ENCODE measurements at places on chromosomes 1 and 21. TPM values are rescaled to one million over a fixed set of nuclear protein-coding genes. Genes with fewer than 3 reads are reported as not detected.

TSPEAR gene
- 0.13 TPM for polyA plus RNA-seq

TPR gene
- 62.4 TPM for polyA plus RNA-seq

SHCBP1L gene
- polyA plus RNA-seq: 0.54 TPM

AJAP1 gene
- 0.56 TPM for polyA plus RNA-seq

AADACL4 gene
- polyA plus RNA-seq: not detected

TMEM269 gene
- polyA plus RNA-seq: not detected

CELA2A gene
- 0.42 TPM for polyA plus RNA-seq
